WTC11 (cell line): ENCODE measurements at places on chromosomes 6 and 20. TPM values are rescaled to one million over a fixed set of nuclear protein-coding genes. Genes with fewer than 3 reads are reported as not detected.

- DNase-seq = no peak
- no peak overlapping the region for H3K27ac ChIP-seq
- no peak overlapping the region for H3K4me3 ChIP-seq
- H3K36me3 ChIP-seq = no peaks in the 10 kb centered on the region
Measured at GRCh38 chr20:47674145-47674544, 111.1 kb downstream of the SULF2 start.

The TRIM38 gene
- 1.0 to 1.6 TPM (median 1.1 TPM) in 3 replicates for total RNA-seq

DNA sequence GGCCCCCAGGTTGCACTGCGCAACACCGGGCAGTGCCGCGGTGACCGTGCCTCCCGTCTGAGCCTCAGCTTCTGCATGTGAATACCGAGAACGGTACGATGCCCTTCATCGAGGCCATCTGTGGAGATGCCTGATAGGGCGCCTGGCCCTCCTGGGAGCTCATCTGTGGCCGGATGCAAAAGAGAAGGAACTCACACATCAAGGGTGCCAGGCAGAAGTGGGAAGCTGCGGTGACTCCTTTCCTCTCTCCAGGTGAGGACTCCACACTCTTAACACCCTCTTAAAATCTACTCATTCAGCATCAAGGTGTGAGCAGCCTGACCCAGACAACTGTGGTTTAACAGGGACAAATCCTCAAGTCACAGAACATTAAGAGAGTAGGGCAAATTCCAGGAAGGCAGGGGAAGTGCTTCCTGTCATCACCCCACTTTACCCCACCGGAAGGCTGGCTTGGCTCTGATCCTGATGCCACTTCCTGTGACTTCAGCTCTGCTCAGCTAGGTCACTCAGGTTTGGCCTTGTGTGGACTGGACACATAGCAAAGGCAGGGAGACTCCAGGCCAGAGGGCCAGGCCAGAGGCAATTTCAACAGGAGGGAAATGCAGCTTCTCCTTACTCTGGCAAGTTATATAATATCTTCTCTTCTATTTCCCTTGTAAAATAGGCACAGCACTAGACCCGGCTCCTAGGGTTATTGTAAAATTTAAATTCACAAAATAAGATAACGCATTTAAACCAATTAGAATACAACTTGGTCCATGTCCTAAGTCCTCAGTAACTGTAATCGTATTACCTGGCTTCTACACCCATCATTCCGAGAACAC, 69.4 kb downstream of the CPNE5 start:
- no peak overlapping the region for H3K4me3 ChIP-seq
- no peak overlapping the region for H3K27ac ChIP-seq
- no peaks in the 10 kb centered on the region for H3K36me3 ChIP-seq
- DNase-seq = no peak
- no peaks in the 10 kb centered on the region for H3K27me3 ChIP-seq
- peaks cover 18% of the 10 kb centered on the region for H3K4me1 ChIP-seq

DNA sequence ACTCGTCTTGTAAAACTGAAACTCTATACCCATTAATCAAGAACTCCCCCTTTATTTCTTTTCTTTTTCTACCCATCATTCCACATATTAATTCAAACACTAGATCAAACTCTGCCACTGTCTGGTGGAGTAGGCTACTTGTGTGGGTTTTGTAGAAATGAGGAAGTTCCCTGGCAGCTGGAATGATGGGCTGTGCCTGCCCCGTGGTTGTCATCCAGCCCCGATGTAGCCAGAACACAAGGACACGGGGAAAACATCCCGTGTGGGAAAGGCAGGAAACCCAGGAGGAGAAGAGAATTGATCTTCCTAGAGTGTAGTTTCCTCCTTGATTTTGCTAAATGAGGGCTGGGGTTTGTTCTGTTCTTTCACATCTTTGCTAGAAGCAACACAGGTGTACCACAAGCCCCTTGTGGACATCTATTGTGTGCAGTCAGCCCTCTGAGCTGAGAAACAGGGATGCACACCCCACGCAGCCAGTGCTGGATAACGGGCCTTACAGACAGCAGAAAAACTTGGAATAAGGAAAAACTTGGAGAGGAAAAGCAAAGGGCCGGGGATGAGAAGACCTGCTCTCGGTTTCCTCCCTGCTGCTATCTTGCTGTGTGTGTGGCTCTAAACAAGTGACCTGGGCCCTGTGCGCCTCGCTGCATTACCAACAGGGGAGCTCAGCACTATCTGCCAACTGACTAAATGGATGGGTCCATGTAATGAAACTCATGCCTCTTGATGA, 88.0 kb downstream of the SCML4 start:
- no peak for DNase-seq
- no peaks in the 10 kb centered on the region for H3K36me3 ChIP-seq
- no peak overlapping the region for H3K4me3 ChIP-seq
- H3K27ac ChIP-seq = no peak overlapping the region
- H3K27me3 ChIP-seq = peaks cover 5% of the 10 kb centered on the region; the same call in 1 of the 2 replicates

GRCh38 chr6:122049341-122049740, 350.1 kb upstream of the HSF2 start:
- H3K27me3 ChIP-seq = no peaks in the 10 kb centered on the region
- H3K4me1 ChIP-seq = 0 out of 2 replicates have a peak, but pooled peaks cover 7% of the 10 kb centered on the region
- H3K4me3 ChIP-seq = no peak overlapping the region
- DNase-seq = peak; percentile 18
- no peaks in the 10 kb centered on the region for H3K36me3 ChIP-seq

DNA sequence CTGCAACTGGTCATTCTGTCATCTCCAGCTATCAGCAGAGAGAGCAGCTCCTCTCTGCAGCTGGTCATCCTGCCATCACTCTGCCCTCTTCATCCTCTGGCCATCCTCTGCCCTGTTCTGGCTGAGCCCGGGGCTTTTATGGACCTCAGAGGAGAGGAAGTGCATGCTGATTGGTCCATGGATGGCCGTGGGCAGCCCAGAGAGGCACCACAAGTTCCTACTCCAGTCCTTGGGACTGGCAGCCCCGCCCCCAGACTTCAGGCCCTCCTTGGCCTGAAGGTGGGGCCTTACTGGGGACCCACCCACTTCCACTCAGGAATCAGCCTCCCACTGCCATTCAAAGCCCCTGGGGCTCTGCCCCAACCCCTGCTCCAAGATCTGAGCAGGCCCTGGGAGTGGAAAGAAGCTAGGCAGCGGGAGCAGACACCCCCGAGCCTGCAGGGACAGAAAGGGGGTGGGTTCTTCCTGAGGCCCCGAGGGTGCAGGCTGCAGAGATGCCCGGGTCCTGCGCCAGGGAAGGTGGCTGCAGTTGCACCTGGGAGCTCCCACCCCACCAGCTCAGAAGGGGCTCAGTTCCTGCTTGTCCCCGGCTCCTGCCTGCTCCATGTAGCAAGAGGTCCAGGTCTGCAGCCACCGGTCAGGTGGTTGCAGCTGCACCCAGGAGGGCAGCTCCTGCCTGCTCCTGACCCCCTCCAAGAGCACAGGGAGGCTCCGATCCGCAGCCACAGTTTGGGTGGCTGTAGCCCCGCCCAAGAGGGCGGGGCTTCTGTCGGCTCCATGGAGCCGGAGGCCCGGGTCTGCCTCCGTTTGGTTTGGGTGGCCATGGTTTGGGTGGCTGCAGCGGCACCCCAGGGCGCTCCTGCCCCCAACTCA, 34.1 kb upstream of the HMGA1 start:
- H3K27me3 ChIP-seq = no peaks in the 10 kb centered on the region; the same call in 1 of the 2 replicates
- peaks cover 51% of the 10 kb centered on the region for H3K4me1 ChIP-seq
- H3K4me3 ChIP-seq = peak overlapping the region; percentile 3; the same call in 1 of the 2 replicates
- H3K27ac ChIP-seq = 0 out of 2 replicates have a peak overlapping the region, but pooled peaks have one; percentile 52
- peak; percentile 69 for DNase-seq

GRCh38 chr6:39416026-39416425, 93.5 kb upstream of the KCNK16 start:
- H3K27ac ChIP-seq = no peak overlapping the region
- peaks cover 23% of the 10 kb centered on the region for H3K4me1 ChIP-seq
- no peaks in the 10 kb centered on the region for H3K27me3 ChIP-seq
- H3K36me3 ChIP-seq = no peaks in the 10 kb centered on the region

DNA sequence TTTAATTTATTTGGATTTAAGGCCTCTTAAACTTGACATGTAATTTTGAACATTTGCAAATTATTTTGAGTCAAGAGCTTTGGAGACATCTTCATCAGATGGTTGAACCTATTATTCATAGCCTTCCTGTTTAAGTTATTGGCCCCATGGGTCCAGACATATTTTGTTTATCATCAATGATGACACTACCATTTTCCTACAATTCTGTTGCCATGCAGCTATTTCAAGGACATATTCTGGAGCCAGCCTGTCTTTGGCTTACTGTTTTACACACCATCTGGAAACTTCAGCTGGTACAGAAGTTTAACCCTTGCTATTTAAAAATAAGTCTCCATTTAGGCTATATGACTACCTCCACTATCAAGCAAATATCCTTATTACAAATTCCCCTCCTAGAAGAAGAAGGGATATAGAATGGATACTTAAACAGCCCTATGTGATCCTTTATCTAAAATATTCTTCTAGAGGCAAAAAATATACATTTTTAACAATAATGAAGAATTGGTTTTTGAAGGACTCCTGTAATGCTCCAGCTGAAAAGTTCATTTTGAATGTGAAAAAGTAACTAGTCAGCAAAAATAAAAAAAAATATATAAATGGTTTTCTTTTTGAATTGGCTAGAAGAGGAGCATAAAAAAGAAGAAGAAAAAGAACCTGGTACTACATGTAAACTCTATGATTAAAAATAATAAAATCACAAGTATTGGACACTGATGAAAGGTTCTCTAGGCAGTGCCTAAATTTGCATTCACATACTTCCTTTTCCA, 544.0 kb upstream of the HS3ST5 start:
- no peak overlapping the region for H3K27ac ChIP-seq
- H3K4me1 ChIP-seq = no peaks in the 10 kb centered on the region
- no peaks in the 10 kb centered on the region for H3K27me3 ChIP-seq
- DNase-seq = no peak
- H3K36me3 ChIP-seq = no peaks in the 10 kb centered on the region

DNA sequence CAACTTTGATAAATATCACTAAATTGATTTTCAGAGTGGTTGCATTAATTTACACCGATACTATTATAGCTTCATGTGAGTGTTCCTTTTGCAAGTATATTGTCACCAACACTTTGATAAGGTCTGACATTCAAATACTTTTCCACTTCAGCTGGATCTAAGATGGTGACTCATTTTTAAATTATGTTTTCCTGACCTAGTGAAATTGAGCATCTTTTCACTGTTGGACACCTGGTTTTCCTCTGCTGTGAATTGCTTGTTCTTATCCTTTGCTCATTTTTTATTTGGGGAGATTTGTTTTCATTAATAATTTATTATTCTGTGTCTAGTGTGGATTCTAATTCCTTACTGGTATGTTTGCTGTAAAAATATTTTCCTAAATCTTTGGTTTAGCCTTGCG, 85.2 kb upstream of the PRDM1 start:
- peaks cover 52% of the 10 kb centered on the region for H3K4me1 ChIP-seq
- no peaks in the 10 kb centered on the region for H3K36me3 ChIP-seq
- H3K27me3 ChIP-seq = peaks cover 83% of the 10 kb centered on the region
- H3K4me3 ChIP-seq = no peak overlapping the region
- DNase-seq = no peak

The COL12A1 gene
- total RNA-seq = 1.1 to 1.4 TPM (median 1.2 TPM) in 3 replicates

- H3K36me3 ChIP-seq = peaks cover 4% of the 10 kb centered on the region
- peaks cover 12% of the 10 kb centered on the region for H3K4me1 ChIP-seq
- no peak overlapping the region for H3K27ac ChIP-seq
- DNase-seq = no peak
- H3K4me3 ChIP-seq = no peak overlapping the region
- peaks cover 3% of the 10 kb centered on the region; the same call in 1 of the 2 replicates for H3K27me3 ChIP-seq
Measured at GRCh38 chr20:46872328-46873211, 22.1 kb upstream of the EYA2 start.

DNA sequence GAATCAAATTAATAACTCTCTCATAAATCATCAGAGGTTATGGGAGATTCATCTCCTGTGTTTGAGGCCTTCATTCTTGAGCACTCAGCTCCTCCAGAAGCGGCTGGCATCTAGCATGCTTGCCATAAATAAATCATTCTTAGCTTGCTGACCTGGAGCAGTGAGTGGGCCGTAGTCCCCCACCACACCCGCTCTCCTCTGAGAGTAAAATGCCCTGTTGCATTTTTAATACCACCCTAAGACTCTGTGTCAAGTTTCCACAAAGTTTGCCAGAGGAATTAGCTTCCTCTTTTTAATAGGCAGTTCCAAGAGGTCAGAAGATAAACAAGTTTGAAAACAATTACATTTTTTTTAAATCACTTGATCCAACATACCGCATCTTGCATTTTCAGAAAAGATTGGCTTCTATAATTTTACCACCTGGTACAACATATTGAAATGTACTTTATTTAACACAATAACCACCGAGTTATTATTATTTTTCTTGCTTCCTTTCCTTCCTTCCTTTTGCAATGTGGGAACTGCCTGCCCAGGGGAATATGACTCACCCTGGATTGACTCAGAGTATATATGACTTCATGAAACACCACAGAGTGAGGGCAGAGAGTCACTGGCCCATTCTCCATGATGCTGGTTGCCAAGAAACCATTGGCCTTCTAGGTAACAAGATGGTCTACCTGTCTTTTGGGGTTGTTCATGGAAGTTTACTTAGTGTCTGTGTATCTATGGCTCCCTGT, 29.4 kb upstream of the CLIC5 start:
- no peak overlapping the region for H3K27ac ChIP-seq
- H3K4me1 ChIP-seq = peaks cover 19% of the 10 kb centered on the region
- H3K4me3 ChIP-seq = no peak overlapping the region

The EGFL8 gene
- total RNA-seq = 15.7 to 17.5 TPM (median 17.4 TPM) in 3 replicates

- H3K27me3 ChIP-seq = peaks cover 14% of the 10 kb centered on the region
- H3K4me1 ChIP-seq = peaks cover 30% of the 10 kb centered on the region
- no peak overlapping the region for H3K27ac ChIP-seq
- no peak for DNase-seq
- H3K36me3 ChIP-seq = peaks cover 4% of the 10 kb centered on the region; the same call in 1 of the 2 replicates
- no peak overlapping the region for H3K4me3 ChIP-seq
Measured at GRCh38 chr20:22480336-22480735, 104.0 kb downstream of the FOXA2 start.

The CGA gene
- total RNA-seq = not detected in 3 replicates

GRCh38 chr20:38986663-38987062, 24.5 kb downstream of the DHX35 start:
- H3K27ac ChIP-seq = peak overlapping the region; percentile 38
- no peak for DNase-seq
- peaks cover 32% of the 10 kb centered on the region for H3K36me3 ChIP-seq
- no peaks in the 10 kb centered on the region for H3K27me3 ChIP-seq

The GMNN gene
- total RNA-seq = 83.7 to 98.5 TPM (median 88.5 TPM) in 3 replicates

The MTFR2 gene
- total RNA-seq = 8.2 to 8.5 TPM (median 8.5 TPM) in 3 replicates

DNA sequence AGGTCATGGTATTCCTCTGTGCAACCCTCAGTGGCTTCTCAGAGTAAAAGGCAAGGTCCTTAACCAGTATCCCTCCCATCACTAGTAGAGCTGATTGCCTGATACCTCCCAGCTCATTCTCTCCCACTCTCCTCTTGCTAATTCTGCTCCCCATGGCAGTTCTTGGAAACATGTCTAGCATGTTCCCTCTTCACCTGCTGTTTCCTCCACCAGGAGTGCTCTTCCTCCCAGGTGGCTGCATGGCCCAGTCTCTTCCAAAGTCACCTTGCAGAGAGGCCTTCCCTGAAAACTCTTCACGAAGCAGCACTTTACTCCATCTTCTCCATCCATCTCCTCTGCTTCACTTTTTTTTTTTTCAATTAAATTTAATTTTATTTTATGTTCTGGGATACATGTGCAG, 36.2 kb upstream of the OLIG3 start:
- no peaks in the 10 kb centered on the region; the same call in 1 of the 2 replicates for H3K27me3 ChIP-seq
- H3K36me3 ChIP-seq = peaks cover 10% of the 10 kb centered on the region
- peaks cover 6% of the 10 kb centered on the region for H3K4me1 ChIP-seq
- DNase-seq = no peak

The RGL2 gene
- total RNA-seq = 72.6 to 79.7 TPM (median 77.1 TPM) in 3 replicates

The TFAP2A gene
- 0.27 to 0.42 TPM (median 0.30 TPM) in 3 replicates for total RNA-seq

GRCh38 chr6:75748743-75749538, at the start of gene MYO6:
Gene MYO6, plus strand, starts transcription at chr6:75749239. Its CDS starts 68,309 bp downstream, at chr6:75817548.
- DNase-seq = peak; percentile 82
- peak within 1 kb of the TSS; percentile 90 for H3K4me3 ChIP-seq
- peaks cover 9% of the 10 kb centered on the region for H3K27me3 ChIP-seq
- H3K4me1 ChIP-seq = peaks cover 18% of the 10 kb centered on the region
- H3K27ac ChIP-seq = peak within 1 kb of the TSS; percentile 93

The IRAK1BP1 gene
- 6.0 to 7.1 TPM (median 6.1 TPM) in 3 replicates for total RNA-seq
